ENCODE measurements at places on chromosomes 6 and 20.

DNA sequence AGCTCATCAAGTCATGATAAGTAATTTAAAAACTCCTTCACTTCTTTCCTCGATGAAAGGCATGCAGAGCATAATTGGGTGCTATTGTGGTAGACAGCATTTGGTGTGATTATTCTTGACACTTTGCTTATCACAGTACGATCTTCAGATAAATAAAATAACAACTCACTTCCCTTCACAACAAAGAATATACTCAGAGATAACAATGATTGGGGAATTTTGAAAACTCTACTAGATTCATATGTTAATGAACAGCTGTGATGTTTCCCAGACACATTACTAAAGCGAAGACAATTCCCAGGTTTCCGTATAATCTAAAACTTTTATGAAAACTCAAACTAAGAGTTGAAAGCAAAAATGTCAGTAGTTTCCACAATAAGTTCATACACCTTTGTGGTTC is 670.6 kb upstream of the EPHA7 start:
- no peak for DNase-seq

- no peak for DNase-seq
These were observed 44.6 kb upstream of the HDDC2 start for GRCh38 chr6:125346201-125346925.

DNA sequence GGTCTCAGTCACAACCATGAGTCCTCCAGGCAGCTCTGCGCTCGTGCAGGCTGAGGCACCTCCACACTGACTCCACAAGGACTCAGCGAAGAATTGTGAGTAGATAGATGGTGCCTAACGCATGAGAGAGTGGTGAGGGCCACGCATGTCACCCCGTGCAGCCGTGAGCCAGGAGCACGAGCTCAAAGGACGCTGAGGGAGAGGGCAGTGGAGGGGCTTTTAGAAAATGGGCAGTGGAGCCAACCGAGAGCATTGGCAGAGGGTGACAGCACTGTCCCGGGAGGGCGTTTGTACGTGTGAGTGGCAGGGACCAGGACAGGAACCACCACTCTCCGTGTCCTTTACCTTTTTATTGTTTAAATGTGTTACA is 105.6 kb downstream of the PSMB1 start:
- DNase-seq: no peak

DNA sequence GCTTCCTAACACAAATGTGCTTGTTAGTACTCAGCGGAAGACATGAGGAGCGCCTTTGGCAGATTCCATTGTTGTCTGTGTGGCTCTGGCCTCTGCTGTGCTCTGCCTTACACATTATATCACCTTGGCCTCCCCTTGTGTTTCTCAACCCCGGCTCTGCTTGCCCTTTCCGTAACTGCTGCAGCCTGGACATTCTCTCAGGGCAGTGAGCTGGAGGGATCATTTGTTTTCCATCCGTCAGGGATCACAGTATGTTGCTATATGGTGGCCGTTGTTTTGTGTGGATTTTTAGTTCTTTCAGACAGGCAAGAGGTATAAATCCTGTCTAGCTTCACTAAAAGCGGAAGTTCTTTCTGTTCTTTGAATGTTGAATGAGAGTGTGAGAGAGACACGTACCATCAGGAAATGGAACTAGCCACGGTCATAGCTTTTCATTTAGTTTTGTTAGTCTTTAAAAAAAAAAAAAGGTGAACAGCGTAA is 175.1 kb downstream of the JARID2 start:
- DNase-seq: no peak

GRCh38 chr6:90139272-90139817 is 157.3 kb downstream of the BACH2 start:
- DNase-seq: no peak

- no peak for DNase-seq
These were observed 3.2 kb downstream of the TTBK1 start for GRCh38 chr6:43246301-43247113.

DNA sequence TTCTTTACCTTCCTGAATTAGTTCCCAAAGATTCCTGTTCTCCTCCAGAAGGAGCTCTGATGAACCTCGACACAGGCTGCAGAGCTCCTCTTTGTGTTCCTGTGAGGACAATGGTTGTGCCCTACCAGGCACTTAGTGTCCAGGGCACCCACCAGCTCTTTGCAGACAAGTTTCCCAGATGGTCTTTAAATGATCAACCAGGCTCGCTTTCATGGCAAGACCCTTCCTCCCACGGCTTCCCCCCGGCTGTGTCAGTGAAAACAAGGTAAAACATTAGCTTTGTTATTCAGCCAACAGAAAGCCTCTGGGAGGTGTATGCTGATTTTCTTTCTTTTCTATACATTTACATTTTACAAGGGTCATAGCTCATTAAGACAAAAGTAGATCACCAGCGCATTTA is 32.3 kb upstream of the CNKSR3 start:
- DNase-seq: no peak

- DNase-seq: no peak
These were observed 3.8 kb downstream of the PTK6 start for GRCh38 chr20:63533388-63533787.

DNA sequence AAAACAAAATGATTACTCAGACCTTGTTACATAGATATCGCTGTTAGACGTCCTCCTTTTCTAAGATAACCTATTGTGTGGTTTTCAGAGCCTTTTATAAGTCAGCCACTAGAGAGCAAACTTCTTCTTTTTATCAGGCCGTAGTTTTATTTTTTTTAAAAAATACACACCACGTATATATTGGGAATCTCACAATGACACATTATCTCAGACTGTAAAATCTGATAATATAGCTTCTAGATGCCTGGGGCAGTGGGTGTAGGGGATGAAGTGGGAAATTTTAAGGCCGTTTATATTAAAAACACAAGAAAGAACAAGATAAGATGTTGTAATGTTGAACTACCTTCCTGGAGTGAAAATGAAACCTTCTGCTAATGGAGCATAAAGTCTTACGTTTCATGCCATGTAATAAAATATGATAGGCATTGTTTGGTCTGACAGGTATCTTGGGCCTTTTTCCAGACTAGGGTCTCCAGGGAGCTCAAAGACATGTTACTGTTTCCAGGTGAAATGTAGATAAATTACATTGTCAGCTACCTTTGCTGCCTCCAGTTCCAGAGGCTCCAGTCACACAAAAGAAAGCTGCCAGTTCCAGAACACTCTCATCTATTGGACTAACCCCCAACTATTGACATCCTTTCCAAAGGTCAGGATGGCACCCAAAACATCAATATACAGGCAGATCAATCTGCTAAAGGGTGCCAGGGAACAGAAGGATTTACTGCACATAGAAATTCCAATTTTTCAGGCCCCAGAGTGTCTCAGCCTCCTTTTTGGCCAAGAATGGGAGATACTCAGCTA is 130.2 kb upstream of the AKIRIN2 start:
- no peak for DNase-seq

DNA sequence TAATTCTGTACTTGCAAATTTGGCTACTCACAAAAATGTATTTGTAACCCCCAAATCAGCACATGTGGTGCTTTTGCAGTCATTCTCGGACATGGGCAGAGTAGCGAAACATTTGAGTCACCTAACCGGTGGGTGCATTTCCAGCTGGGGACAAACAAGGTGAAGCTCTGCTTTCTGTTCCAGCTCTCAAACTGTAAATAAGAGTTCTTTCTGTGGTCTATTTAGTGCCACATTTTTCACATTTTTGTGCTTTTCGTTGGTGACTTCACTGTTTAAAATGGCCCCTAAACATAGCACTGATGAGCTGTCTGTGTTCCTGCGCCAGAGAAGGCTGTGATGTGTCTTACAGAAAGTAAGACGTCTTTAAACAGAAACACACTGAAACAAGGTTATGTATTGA is 244.5 kb downstream of the CDC5L start:
- DNase-seq: no peak

DNA sequence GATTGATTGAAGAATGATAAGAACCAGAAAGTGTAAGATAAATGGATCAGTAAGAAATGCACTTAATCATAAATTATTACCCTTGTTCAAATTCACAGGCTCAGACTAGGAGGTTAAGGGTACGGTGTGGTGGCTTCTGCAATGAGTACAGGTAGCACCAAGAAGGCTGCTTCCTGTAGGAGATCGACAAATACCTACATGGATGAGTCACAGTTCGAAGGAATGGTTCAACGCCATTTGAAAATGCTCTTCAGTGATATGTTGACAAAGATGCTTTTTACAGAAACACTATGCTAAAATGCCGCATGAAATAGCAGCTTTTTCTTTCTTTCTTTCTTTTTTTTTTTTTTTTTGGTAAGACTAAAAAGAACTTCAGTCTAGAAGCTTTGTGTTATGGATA is 116.2 kb downstream of the DTNBP1 start:
- DNase-seq: no peak

DNA sequence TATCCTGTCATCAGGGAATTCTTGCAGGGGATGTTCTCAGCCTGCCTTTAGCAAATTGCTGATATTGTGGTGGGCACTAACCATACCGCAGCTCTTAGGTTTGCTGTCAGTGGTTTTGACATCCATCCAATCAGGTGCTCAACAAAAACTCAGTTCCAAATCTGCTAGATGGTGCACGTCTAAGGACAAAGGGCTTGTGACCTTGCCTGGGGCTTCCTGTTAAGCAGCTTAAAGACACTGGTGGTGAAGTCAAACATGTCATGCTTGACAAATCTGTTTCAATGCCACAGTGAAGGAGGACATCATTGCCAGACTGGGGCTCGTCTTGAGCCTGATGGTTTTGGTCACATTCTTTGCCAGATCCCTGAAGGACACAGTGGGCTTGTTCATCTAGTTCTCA is 179.8 kb upstream of the NOX3 start:
- no peak for DNase-seq

GRCh38 chr6:150752409-150752808 is 113.1 kb upstream of the MTHFD1L start:
- DNase-seq: no peak

GRCh38 chr6:148800536-148800935 is 53.7 kb downstream of the UST start:
- DNase-seq: no peak

GRCh38 chr6:26140254-26140966 is 53.2 kb downstream of the HFE start:
- DNase-seq: no peak

GRCh38 chr20:52305024-52305645 is 113.6 kb upstream of the ZFP64 start:
- DNase-seq: no peak

GRCh38 chr6:101021504-101021903 is 140.4 kb upstream of the ASCC3 start:
- no peak for DNase-seq

DNA sequence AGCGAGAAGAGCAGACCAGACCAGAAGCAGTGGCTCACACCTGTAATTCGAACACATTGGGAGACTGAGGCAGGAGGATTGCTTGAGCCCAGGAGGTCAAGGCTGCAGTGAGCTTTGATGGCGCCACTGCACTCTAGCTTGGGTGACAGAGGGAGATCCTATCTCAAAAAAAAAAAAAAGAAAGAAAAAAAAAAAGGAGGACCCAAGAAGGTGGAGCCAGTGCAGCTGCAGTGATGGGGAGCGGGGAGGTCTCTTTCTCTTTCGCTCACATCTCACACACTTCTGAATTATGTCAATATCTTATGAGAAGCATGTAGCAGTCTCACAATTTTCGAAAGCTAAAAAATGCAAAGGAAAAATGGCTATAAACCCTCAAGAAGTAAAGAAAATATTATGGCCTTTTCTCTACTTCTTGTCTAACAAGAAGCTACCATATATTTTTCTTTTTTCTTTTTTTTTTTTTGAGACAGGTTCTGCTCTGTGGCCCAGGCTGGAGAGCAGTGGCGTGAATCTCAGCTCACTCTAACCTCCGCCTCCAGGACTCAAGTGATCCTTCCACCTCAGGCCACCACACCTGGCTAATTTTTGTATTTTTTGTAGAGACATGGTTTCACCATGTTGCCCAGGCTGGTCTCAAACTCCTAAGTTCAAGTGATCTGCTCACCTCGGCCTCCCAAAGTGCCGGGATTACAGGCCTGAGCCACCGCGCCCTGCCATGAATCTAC is 3.8 kb upstream of the SPO11 start:
- no peak for DNase-seq

GRCh38 chr20:25222461-25223178 is 25.3 kb upstream of the PYGB start:
- DNase-seq: no peak

- DNase-seq: no peak
These were observed 63.7 kb downstream of the SLC22A23 start for GRCh38 chr6:3392930-3393835.

- no peak for DNase-seq
These were observed 59.8 kb downstream of the LAMP5 start for GRCh38 chr20:9574181-9574580.

DNA sequence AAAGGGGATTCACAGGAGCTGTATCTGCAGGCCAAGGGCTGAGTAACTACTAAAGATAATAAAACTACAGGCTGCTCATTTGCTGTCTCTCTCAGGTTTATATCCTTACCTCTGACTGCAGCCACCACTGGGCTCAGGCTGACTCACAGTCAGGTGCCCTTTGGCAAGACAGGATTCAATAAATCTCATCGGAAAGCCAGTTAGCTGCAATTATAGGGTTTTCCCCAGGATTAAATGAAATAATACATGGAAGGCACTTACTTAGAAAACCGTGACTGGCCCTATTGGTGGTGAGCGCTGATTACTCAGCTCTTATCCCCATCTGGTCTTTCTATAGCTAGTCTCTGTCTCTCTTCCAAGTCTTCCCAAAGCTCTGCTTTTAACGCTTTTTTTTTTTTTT is 26.4 kb downstream of the RMND1 start:
- DNase-seq: no peak

DNA sequence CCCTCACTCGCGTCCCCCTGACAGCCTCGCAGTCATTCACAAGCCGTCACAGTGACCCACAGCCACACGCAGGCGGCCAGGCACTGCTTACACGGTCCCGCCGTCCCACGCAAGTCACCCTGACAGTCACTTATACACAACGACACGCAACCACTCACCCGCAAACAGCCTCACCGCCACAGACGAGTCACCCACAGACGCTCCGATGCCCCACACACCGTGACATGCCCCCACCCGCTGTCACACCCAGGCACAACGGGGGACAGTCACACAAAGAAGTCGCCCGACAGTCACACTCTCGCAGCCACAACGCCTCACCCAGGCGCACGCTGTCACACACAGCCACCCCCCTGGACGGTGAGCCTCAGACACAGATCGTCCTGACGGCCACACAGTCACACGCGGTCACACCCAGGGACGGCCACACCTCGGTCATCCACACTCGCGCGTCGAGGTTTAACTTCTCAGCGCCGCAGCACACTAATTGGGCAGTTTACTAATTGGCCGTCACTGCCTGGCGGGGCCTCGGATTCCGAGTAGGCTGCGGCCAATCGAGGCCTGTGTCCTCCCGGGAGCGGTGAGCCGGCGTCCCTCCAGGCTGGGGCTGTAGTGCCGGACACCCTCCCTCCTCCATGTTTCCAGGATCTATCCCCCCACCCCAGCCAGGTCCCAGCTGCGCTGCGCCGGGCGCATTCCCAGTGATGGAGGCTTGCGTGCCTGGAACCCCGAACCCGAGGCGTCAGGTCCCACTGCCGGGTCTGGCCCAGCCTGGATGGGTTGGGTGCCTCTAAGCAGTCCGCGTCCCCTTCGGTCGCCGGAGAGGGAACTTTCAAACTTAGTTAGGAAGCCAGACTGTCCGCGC is 790 bp downstream of the TOX2 start:
- DNase-seq: no peak

GRCh38 chr6:105774247-105774646 is 311.9 kb upstream of the PRDM1 start:
- DNase-seq: no peak

GRCh38 chr6:165571721-165572132 is 91.3 kb downstream of the PDE10A start:
- DNase-seq: no peak

Data from stimulated activated CD4-positive, alpha-beta T cell treated with anti-CD3 and anti-CD28 coated beads, Interleukin-15, amount 100 ng/mL, for 48 hours (primary cell).